ENCODE measurements at places on chromosomes 1 and 21.

DNA sequence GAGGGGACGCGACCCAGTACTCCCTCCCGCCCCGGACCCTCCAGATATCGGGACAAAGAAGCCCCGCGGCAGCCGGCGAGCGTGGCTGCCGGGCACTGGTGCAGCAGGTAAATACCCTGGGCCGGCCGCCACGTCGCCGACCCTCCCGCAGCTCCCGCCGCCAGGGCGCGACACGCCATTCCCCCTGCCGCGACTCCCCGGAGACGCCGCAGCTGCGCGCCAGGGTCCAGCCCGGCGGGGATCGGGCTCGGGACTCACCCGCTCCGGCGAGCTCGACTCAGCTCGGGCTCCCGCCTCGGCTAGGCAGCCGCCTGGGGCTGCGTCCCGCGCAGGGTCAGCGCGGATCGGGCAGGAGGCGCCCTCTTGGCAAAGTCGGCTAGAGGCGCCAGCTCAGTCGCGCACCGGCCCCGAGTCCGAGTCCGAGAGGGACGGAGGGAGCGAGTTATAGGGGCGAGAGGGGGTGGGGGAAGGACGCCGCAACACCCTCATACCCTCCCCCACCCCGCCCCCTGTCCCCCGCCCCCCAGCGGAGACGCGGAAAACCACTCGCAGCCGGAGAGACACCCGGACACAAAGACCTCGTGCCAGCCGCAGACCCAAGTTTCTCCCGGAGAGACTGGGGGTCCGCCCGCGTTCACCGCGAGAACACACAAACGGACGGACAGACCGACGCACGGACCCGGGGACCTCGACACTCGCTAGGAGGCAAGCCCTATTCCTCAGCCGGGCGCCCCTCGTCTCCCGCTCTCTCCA is 985 bp downstream of the SYT6 start:
- no peak for DNase-seq

- no peak for DNase-seq
Measured at GRCh38 chr21:41673071-41673470, 93.8 kb downstream of the RIPK4 start.

GRCh38 chr1:160352555-160352954 is 9.4 kb downstream of the NCSTN start:
- no peak for DNase-seq

- DNase-seq, result no peak
Measured at GRCh38 chr1:15217654-15218053, 29.4 kb upstream of the FHAD1 start.

GRCh38 chr21:44846224-44846484 is 27.3 kb downstream of the PTTG1IP start:
- DNase-seq, result no peak

- no peak for DNase-seq
Measured at GRCh38 chr1:21468599-21468998, 28.7 kb downstream of the NBPF3 start.

DNA sequence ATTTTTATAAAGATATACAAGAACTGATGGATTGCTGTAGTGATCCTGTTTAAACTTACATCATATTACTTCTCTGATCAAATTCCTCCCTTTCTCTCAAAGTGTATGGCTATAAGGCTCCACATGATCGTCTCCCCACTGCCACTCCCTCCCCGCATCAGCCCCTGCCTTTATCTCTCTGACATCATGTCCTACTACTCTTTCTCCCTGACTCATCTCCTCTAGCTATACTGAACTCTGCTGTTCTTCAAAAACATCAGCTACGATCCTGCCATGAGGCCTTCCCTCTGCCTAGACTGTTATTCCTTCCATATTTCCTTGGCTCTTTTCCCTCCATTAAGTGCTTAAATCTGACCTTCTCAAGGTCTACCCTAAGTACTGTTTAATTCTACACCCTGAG is 22.8 kb downstream of the HFM1 start:
- DNase-seq, result no peak

DNA sequence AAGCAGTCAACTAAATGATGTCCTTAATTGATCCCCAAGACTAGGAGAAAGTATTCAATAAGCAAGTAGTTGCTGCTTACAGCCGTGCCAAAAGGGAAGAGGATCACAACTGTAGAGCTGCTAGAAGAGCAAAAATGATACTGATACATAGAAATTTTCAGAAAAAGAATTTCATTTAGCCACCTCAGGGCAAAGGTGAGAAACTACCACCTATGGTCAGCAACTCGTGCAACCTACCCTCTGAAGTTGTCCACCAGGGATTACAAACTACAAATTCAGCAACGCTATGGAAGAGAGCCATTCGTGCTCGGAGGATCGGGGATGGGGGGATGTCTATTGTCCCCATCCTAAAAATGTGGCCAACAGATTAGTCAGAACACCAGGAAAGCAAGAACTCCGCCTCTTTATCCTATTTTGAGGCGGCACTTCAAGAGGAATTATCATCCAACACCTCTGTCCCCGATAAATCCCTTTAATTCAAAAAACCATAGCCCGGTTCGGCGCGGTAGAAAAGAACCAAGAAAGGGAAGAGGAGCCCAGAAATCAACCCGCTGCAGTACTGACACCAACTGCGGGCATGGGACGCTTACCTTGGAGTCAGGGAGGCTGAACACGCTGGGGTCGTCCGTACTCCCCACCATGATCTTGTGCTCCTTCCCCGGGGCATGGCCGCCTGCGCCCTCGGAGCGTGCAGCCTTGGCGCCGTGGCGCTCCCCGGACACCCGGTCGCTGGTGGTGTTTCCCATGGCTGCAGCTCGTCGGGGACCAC is 687 bp downstream of the PRKAB2 start:
- DNase-seq, result peak; percentile 10

DNA sequence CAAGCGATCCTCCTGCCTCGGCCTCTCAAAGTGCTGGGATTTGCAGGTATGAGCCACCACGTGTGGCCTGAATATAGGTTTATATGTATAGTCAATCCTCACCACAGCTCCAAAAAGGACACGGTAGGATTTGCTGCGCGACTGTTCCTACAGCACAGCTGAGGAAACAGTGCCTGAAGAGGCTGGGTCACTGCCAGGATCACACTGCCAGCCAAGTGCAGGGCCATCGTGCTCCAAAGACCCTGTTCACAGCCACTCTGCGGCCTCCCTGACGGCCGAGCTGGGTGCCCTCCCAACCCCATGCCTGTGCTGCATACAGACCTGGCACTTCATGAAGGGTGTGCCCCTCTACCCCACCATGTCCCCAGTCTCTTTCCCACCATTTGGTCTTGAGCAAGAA is 71.4 kb downstream of the MRPL37 start:
- no peak for DNase-seq

DNA sequence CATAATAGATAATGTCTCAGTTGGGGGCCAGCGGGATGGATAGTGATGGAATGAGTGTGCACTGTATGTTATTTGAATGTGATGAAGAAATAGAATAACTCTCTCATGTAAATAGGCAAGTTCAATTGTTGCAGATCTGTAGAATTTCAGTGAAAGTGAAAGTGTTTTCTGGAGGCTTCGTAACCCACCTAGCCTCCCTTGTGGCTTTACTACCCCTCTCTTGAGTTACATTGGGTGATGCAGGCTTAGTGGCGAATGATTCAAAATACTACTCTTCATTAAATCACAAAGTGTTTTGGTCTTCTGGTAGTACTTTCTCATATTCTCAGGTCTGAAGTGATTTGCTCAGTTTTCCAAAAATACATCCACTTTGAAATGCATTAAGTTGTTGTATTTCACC is 411.9 kb downstream of the ZP4 start:
- DNase-seq, result no peak

GRCh38 chr21:45431781-45432572 is 27.0 kb downstream of the COL18A1 start:
- DNase-seq, result no peak

DNA sequence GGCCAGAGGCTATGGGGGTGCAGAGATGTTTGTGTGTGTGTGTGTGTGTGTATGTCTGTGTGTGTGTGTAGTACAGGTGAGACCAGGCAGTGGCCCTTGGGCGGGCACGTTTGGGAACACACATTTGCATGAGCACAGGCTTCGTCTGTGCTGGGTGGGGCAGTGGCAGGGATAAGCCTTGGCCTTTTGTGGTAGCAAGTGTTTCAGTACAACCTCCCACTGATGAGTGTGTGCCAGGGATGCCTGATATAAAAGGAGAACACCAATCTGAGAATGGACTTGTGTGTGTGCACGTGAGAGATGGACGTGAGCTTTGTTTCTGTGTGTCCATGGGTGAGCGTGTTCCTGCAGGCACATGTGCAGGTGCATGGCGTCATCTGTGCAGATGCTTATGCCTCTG is 3.0 kb downstream of the NTRK1 start:
- no peak for DNase-seq

DNA sequence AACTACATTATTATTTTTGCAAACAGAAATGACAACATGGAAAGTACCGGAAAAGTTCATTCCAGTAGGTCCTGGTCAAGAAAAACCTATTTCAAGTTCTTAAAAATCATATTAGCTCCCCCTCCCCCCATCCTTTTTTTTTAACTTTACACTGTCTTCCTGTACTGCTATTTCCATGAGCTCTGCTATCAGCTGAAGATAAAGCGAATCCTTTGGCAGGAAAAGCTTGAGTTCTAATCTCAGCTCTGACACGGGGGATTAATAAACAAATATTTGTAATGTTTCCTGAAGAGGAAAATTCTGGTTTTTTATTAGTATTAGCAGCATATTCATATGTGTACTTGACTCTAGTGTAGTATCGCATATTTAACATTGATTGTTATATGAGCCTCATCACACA is 190.7 kb upstream of the ESRRG start:
- no peak for DNase-seq

- peak; percentile 33 for DNase-seq
Measured at GRCh38 chr1:63691701-63692425, 82.0 kb upstream of the ROR1 start.

GRCh38 chr1:223726380-223727001 is 14.2 kb downstream of the CAPN2 start:
- DNase-seq, result peak; percentile 93

- DNase-seq, result no peak
Measured at GRCh38 chr1:202081992-202082391, 40.7 kb upstream of the GPR37L1 start.

GRCh38 chr1:30816211-30817076 is 58.9 kb upstream of the LAPTM5 start:
- DNase-seq, result peak; percentile 71

DNA sequence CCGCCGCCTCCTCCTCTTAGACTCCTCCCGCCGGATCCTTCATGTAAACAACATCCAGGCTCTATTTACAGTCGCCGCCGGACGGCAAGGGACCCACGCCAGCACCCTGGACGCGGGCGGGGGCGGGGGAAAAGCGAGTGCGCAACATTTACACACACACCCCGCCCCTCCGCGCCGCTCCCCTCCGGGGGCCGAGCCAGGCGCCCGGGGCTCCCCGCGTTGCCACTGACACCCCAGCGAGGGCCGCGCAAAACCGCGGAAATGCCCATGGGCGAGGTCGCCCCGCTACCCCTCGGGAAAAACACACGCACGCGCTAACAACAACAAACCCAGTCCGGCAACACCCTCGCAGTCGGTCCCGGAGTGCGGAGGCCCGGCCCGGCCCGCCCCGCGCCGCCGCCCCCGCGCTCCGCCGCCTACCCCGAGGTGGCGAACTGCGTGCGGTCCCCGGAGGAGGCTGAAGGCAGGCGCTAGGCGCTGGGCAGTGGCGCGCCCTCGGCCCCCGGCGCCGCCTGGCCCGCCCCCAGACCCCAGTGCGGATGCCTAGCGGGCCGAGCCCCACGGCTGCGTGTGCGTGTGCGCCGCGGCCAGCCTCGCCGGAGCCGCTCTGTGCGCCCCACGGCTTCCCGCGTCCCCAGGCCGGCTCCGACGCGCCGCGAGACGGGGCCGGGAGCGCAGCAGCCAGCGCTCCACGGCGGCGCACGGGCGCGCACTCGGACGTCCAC is 81.1 kb upstream of the AK4 start:
- no peak for DNase-seq

GRCh38 chr1:37817481-37817880 is 9.5 kb upstream of the YRDC start:
- no peak for DNase-seq

- no peak for DNase-seq
Measured at GRCh38 chr1:205316161-205316566, 5.4 kb downstream of the NUAK2 start.

DNA sequence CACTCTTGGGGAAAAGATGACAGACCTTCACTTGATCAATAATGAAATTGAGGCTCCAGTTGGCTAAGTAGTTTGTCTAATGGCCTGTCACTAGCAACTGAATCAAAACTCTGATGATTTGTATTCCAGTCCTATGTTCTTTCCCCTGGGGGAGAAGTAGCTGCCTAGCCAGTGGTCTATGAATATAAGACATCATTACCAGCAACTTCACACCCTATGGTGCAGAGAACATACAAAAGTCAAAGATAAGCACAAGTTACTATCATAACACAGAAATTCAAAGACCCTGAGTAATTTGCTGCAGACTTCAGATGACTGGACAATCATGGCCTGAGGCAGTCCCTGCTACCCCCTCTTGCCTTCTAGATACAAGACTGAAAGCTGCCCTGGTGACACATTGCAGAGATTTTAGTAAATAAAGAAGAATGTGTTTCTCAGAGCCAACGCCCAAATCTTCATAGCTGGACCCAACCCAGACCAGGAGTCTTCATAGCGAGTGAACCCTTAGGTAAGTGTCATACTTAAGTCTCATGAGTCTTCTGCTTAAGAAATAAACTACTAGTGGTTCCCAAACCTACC is 993 bp downstream of the PDZK1 start:
- peak; percentile 95 for DNase-seq

All from foreskin keratinocyte (primary cell).